ENCODE measurements at places on chromosomes 1 and 21.
A peak's percentile ranks its signal among the peaks of the same experiment; 100 is the strongest.

GRCh38 chr1:1669468-1670440, 10.9 kb upstream of the CDK11B start:
- DNase-seq = no peak

- DNase-seq = no peak
These were observed 805.3 kb downstream of the USP25 start for GRCh38 chr21:16535102-16535422.

DNA sequence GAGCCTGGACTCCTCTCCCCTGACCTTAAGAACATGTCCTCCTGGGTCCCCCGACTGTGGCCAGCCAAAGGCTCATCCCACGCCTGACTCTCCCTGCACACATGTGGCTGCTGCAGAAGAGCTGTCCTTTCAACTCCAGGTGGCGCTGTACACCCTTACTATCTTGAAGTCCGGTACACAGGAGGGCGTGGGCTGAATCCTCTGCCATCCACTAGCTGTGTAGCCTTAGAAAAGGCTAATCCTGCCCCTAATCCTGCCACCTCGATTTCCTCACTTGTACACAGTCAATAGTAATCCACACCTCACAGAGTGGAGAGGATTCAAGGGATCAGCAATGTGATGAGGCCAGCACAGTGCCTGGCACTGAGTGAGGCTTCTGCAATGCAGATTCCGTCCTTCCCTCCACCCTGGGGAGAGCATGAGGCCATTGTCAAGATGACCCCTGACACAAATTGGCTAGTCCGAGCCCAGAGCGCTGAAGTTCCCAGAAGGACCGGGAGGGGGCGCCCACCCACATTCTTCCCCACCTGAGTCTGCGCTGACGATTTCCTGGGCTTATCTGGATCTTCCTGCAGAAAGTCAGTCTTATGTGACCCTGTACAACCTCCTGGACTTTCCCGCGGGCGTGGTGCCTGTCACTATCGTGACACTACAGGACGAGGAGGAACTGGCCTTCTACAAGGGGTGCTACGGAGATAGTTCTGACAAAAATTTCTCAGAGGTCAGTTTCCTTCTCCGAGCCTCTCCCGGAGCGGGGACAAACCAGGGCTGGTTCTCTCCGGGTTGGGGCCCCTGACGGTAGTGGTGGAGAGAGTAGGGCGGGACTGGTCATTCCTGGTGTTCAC, 47.1 kb upstream of the DMBX1 start:
- peak; percentile 82 for DNase-seq

- no peak for DNase-seq
These were observed 16.0 kb upstream of the CHIA start for GRCh38 chr1:111274653-111275052.

DNA sequence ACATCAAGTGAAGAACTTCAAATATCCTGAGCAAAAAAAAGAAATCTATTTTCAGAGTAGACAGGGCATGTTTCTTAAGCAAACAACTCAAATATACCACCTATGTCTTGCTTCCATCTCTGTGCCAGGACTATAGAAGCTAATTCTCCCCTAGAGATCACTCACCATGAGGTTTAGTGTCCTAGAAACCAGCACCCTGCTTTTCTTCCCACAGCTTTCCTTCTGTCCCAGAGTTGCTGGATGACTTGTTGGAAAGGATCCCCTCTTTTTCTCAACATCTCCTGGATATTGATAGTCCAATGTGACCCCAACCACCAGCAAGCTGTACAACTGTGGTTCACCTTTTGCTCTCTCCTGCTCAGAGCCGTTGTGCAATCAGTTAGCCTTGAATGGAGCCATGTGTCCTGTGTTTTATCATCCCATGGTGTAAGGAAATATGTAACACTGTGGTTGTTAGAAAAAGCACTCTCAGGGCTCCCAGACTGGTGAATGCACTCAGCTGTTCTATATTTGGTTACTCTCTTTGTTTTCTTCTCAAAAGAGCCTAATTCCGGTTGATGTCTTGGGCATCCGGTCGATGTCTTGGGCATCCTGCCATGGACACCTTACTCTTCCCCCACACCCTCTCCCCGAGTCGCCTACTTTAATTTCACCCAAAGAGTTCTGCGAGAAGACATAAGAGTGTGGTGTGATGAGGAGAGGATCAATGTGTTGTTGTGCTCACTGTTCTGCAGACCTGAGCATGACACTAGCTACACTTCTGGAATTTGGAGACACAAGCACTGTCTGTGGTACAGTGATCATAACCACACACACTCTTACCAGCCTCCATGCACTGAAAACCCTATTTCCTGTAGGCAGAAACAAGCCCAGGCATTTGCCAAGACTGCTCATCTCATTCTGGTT, 1.7 kb downstream of the TNFSF4 start:
- DNase-seq = no peak

- no peak for DNase-seq
These were observed 9.4 kb downstream of the SELP start for GRCh38 chr1:169620565-169620964.

DNA sequence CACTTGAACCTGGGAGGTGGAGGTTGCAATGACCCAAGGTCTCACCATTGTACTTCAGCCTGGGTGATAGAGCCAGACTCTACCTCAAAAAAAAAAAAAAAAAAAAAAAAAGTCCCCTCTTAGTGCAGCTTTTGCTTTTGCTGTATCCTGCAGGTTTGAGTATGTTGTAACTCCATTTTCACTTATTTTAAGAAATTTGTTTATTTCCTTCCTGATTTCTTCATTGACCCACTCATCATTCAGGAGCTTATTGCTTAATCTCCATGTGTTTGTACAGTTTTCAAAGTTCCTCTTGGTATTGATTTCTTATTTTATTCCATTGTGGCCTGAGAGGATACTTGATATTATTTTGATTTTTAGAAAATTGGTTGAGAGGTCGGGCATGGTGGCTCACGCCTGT, 50.9 kb upstream of the AK4 start:
- peak; percentile 29 for DNase-seq

Measured in HL-60 (cell line).